ENCODE measurements at places on chromosomes 2 and 18.

DNA sequence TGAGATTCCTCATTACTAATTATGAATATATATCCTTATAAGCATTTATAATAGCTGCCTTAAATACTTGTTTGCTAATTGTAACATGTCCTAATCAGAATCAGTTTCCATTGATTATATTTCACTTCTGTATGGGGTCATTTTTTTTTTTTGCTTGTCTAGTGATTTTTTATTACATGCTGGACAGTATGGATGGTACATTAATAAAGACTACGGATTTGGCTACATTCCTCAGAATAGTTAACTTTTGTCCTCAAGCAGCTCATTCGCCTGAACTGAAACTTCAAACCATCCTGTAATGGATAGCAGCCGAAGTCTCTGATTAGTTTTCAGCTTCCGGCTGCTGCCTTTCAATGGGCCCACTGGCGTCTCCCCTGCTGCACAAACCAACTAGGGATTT lies 11.7 kb downstream of the TGIF1 start:
- DNase-seq, result no peak

DNA sequence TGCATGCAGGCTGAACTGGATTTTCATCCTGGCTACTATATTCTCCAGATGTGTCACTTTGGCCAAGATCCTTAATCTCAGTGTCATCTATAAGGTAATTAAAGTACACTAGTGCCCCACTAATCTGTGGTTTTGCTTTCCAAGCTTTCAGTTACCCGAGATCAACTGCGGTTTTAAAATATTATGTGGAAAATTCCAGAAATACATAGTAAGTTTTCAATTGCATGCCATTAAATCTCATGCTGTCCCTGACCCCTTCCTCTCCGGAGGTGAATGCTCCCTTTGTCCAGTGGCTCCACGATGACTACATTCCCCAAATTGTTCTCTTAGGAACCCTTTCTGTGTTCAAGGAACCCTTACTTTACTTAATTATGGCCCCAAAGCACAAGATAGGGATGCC lies 5.3 kb upstream of the TYMS start:
- no peak for DNase-seq

DNA sequence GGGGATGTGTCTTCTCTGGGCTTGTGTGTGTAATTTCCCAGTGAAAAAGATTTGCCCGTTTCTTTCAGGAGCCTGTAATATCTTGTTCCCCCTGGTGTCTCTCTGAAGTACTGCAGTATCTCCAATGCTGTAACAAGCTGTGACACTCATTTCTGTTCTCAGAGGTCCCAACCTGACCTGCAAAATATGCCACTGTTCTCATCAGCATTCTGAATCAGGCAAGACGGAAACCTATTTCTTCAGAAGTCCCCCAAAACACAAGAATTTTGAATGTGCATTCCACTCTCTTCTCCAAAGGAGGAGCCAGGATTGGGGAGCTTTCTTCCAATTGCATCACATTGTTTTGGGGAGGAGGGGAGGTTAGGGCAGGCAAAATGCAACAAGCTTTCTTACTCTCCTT lies 77.0 kb upstream of the CNGA3 start:
- no peak for DNase-seq

DNA sequence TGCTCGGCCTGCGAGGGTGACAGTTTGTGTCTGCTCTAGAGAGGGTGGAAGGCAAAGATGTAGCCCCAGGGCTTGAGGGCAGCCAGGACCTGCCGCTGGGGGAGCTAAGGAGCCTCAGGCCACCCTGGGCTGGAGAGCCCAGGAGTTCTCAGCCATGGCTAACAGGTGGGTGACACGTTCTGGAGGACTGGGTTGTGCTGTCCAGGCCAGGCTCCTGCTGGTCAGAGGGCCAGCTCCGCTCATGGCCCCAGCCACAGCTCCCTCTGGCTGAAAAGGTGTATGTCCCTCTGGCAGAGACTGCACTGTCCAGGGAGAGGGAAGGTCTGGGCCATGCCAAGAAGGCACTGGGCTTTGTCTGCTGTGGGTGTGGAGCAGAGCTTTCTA lies 19.2 kb downstream of the TMEM185B start:
- DNase-seq, result no peak

DNA sequence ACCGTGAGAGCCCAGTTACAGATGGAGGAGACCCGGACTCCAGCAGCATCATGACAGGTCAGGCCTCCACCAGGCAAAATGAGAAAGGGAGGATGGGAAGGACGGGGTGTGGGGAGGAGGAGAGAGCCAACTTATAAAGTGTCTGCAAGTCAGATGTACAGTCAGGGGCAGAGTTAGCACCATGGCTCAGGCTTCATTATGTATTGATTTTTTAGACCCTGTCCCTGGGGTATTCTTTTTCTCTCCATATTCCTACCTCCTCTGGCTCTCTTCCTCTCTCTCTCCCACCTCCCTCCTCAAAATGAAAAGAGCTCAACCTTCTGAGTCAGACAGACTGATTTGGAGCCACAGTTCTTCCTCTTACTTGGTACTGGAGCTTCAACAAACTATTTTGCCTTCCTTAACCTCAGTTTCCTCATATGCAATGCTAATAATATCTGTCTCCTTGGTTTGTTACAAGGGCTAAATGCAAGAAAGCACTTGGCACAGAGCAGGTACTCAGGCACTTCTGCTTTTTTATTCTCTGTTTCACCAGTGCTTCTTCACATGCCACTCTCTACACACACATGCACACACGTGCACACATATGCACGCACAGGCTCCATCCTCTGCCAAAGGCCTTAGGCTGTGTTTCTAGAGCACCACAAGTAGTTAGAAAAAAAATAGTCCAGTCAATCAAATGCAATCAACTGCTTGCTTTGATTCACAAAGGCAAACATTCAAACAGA lies 92.3 kb upstream of the PKDCC start:
- no peak for DNase-seq

GRCh38 chr18:39845106-39845505 lies 2109.9 kb upstream of the PIK3C3 start:
- no peak for DNase-seq

- DNase-seq, result no peak
Measured at GRCh38 chr2:14905571-14905970, 273.1 kb downstream of the LRATD1 start.

GRCh38 chr18:3388323-3388722 lies 61.6 kb upstream of the TGIF1 start:
- no peak for DNase-seq

- no peak for DNase-seq
Measured at GRCh38 chr2:105087273-105087672, 49.4 kb downstream of the MRPS9 start.

DNA sequence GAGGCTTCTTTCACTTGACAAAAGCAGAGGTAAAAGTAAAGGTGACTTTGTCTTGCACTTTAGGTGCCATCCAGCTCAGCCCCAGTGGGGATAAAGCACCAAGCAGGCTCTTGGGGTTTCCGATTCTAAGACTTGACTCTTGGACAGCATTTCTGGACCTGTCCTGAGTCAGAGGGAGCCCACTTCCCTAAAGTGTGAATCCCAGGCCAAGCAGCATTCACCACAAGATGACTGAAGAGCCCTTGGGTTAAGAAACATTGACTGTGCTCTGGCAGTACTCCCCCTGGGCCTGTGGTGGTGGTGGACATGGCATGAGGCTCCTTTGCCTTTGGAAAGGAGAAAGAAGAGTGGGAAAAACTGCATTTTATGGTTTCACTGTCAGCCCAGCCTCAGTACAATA lies 638.0 kb upstream of the VRK2 start:
- no peak for DNase-seq

DNA sequence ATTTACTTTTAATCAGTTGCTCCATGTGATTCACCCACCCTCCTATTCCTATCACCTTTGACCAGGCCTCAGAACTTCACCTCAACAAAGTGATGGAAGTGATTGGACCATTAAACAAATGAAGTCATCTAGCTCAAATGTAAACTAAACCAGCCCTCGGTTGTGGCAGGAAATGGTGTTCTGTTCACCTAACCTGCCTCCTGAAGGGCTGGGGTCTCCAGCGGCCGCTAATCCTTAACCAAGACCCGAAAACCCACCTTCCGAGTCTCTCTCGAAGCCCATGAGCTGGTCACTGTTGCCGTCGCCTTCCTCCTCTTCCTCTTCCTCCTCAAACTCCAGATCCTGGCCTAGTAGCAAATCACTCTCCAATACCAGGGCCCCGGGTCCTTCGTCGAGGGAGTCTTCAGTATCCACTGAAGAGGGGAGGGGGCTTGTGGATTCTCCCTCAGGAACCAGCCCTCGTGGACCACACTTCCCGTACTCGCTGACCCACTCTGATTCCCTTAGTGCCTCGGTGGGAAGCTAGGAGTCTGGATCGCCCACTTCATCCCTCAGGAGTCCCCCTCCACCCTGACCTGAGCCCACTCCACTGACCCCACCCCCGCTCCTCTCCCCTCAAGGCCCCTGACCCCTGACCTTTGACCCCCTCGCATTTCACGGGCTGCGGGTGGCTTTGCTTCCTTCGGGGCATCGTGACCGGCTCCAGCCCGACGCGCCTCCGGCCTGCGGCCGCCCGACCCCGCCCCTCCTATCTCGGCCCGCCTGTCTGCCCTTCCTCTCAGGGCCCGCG lies 503 bp downstream of the ZNF513 start:
- DNase-seq, result peak; percentile 60

DNA sequence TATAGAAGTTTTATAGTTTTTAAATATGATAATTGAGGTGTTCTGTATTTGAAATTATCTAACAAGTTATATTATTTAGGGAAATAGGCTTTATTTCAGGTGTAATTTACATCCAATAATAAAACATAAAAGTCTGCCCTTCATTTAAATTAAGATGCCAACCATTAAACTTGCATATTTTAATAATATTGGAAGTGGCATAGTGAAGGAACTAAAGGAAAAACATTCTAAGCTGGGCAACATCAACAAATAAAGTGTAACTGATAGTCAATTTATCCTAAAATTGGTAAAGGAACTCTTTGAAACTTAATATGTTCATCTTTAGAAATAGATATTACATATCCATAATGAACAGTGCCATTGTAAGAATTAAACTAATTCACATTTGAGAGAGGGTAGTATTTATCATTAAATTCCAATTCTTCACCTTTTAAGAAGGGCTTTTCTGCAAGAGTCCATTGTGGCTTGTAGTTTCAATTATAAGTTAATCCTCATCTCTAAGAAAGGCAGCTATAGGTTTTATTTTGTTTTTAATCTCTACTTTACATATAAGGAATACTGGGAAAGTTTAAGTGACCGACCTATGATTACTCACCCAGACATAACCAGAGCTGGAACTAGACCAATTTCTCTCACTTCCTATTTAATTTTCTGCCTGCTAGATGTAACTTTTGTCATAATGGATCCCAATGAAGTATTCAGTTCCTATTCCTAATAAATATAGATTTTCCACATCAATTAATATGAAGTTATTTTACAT lies 401.6 kb downstream of the XIRP2 start:
- DNase-seq, result no peak

- no peak for DNase-seq
Measured at GRCh38 chr18:58148954-58149471, 105.0 kb downstream of the NEDD4L start.

GRCh38 chr2:182477774-182478173 lies 50.9 kb upstream of the PDE1A start:
- no peak for DNase-seq

DNA sequence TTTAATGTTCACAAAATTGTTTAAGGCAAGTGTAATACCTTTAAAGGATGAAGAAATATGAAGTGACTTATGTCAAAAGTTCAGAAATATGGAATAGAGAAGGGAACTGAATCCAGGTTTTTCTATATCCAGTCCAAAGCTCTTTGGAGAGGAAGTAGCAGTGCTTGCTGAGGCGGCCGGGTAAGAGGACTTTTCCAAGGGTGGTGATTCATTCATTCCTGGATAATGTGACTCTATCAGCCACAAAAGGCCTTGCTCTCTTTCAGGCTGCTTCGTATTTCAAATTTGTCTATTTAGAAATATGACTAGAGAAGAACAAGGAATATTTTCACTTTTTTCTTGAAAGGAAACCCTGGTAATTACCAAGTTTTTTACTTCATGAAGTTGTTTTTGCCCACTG lies 830.1 kb upstream of the ZEB2 start:
- DNase-seq, result no peak

- no peak for DNase-seq
Measured at GRCh38 chr2:149040451-149040850, 2.0 kb downstream of the LYPD6B start.

DNA sequence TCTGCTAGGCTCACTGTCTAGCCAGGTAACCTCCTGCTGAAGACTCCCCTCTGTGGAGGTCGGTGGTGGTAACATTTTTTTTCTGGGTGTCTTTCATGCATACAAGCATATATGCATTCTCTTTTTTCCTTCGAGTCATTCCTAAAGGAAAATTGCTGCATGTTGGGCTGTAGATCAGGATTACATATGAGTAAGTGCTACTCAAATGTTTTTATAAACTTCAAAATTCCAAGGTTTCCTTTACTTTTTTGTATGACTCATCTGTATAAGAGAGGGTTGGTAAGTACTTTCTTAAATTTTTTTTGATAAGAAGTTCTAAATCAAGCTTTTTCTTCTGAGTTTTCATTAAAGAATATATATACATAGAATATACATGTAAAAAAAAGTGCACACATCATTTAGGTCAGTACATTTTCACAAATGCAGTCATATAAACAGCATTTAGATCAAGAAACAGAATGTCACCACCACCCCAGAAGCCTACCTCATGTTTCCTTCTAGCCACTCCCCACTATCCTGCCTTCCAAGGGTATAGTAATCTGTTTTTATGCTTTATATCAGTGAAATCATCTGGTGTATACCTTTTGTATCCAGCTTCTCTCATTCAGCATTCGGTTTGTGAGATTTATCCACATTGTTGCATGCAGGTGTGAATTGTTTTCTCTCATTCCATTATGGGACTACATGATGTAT lies 128.0 kb upstream of the MAP3K20 start:
- DNase-seq, result no peak

- no peak for DNase-seq
Measured at GRCh38 chr2:127181851-127182250, 38.2 kb downstream of the CYP27C1 start.

DNA sequence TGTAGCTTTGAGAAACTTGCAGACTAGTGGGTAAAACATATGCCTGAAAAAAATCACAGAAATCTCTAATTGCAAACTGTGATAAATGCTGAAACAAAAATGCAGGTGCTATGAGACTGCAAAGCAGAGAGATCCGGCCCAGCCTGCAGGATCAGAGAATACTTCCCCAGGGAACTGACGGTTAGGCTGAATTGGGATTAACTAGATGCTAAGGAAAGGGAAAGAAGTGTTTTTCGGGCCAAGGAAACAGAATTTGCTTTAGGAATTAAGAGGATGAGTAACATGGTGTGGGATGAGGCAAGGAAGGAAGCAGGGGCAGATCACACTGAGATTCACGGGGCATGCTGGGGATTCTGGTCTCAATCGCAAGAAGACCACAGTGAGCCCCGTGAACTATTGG lies 71.5 kb downstream of the OSBPL6 start:
- DNase-seq, result no peak

GRCh38 chr2:133265432-133265949 lies 302.8 kb downstream of the NCKAP5 start:
- DNase-seq, result peak; percentile 68

GRCh38 chr2:10707831-10708230 lies 13.6 kb upstream of the ATP6V1C2 start:
- DNase-seq, result no peak

DNA sequence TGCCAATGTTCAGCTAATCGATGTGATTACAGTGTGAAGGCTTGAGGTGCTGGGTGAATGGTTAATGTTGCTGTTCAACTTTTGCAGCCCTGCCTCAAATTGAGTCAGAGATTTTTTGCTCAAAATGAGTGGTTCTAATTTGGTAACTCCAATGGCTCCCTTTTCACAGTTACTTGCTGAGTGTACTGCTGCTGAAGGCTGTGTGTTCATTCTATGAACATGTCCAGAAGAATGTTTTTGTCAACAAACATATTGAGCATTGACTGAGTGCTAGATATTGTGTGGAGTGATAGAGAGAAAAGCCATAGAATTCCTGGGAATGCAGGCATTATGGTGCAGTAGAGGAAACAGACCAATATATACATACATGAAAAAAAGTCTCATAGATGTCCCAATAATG lies 39.0 kb upstream of the TCF4 start:
- DNase-seq, result no peak

Measured in retina (tissue), 1 donor.